Fibroblast of skin of abdomen (primary cell): ENCODE measurements at places on chromosomes 2 and 18.

GRCh38 chr2:8195784-8196183, 486.1 kb upstream of the ID2 start:
- DNase-seq: no peak

DNA sequence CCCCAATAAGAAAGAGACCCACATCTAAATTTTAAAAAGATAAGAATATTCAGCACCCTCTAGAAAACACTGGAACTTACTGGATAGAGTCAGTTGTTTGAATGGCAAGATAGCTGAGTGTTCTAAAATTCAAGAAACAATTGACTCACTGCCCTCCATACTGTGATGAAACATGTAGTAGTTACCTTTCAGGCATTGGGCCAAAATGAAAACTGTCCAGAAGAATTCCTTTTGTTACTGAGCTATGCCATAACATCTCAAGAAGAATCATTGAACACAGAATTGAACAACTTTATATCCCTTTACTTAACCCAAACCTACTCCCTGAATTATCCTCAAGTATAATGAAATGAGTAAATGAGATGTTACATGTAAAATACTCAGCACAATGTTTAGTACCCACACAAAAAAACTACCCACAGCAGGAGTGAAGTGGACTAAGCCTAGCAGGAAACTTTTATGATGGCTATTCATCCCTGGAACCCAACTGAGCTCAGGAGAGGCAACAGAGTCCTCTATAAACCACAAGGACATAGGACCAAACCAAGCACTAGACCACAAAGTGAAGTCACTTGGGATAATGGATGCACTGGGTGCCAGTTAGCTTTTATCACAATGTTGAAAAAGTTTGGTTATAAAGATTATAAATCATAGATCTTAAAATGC, 32.7 kb downstream of the RBM43 start:
- peak; percentile 8 for DNase-seq

- peak; percentile 53 for DNase-seq
Measured at GRCh38 chr2:216315802-216316603, 56.3 kb downstream of the MARCHF4 start.

- DNase-seq: no peak
Measured at GRCh38 chr2:28267282-28267681, 125.4 kb upstream of the FOSL2 start.

- peak; percentile 1 for DNase-seq
Measured at GRCh38 chr18:40642692-40643229, 1312.3 kb upstream of the PIK3C3 start.

DNA sequence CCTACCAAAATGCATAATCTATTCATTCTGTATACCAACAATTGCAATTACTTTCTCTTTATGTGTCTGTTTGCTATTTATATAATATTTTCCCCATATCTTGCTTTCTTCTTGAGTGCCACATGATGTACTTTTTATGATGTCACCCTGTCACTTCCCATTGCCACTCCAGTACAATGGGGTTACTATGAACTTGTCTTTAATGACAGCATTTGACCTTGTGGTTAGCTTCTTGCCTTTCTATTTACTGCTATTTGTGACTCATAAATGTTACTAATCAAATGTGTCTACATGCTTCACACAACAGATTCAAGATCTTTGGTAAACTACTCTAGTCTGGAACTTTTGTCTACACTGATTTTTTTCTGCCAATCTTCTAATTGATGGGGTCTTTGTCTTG, 486.3 kb downstream of the NR4A2 start:
- DNase-seq: no peak

- no peak for DNase-seq
Measured at GRCh38 chr2:160694631-160695030, 201.0 kb upstream of the RBMS1 start.

DNA sequence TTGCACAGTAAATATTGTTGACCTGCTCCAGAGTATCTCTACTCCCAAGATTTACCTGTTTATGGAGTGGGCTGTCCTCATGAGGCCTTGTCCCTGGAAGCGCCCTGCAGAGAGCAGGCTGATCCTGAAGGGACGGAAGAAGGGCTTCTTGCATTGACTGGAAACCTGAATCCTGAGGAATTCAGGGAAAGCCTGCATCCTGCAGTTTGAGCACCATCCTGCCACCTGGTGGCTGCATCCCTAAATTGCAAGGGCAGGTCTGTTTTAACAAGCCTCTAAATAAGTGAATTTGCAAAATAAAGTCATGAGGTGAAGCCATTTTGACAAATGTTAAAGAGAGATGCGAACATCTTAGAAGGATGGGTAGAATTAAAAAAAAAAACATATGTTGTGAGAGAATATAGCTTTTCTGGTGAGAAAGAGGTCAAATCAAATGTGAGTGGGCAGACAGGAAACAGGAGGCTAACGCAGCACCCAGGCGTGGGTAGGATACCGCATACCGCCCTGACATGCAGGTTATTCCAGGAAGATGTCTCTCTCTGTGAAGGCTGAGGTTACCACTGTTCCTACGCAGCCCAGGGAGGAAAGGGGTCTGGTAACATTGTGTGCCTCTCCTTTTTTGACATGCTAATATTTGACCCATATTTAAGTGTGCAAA, 754.9 kb downstream of the RNF144A start:
- peak; percentile 55 for DNase-seq

DNA sequence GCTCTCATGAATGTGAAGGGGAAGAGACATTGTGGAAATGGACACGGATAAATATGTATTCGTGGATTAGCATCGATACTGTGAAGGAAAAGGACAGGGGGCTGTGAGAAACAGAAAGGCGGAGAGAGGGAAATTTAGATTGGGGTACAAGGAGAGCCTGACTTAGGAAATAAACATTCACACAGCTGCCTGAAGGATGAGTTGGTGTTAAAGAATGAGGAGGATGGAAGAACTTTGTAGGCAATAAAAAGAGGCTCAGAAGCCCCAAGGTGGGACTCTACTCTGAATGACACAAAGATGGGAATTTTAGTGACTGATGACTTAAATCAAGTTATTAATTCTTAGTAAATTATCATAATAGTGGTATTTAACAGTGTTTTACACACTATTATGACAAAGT, 10.1 kb downstream of the MYO1B start:
- DNase-seq: peak; percentile 30

- DNase-seq: no peak
Measured at GRCh38 chr2:2839393-2839781, 508.3 kb upstream of the MYT1L start.

DNA sequence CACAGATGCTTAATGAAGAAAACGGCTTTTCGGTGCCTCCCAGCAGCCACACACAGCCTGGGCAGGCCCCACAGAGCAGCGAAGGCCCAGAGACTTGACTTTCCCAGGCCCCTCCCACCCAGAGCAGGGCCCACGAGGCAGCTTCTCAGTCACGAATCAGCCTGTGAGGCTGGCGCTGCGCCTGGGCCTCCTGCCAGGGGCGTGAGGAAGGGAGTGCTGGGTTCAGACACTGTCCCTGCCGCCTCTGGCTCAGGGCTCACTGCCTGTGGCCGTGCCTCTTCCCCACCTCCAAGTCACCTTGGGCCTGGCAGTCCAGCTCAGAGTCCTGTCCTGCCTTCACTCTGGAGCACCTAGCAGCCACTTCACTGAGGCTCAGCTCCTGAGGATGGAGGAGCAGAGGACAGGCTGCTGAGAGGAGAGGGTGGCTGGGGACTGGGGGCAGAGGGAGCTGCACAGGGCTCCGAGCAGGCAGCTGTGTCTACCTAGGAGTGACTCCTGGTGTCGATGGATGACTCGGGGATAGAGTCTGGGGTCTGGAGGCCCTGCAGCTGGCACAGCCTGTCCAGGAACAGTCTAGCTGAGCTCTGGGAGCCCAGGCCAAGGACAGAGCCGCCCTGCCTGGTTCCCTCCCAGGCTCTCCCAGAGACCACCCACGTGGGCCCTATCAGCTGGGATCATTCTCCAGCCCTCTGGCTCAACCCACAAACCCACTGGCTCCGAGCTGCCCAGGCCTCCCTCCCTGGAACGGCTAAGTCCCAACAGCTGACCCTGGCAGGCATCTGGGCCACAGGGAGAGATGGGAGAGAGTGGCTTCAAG, 36.4 kb upstream of the FOSL2 start:
- DNase-seq: peak; percentile 89

- DNase-seq: no peak
Measured at GRCh38 chr2:116879650-116880160, 934.8 kb upstream of the DDX18 start.

GRCh38 chr2:119700866-119701265, 21.9 kb downstream of the TMEM177 start:
- DNase-seq: no peak

GRCh38 chr2:154814856-154815255, 116.4 kb downstream of the KCNJ3 start:
- DNase-seq: no peak

- no peak for DNase-seq
Measured at GRCh38 chr2:189192766-189193165, 13.2 kb upstream of the COL5A2 start.

GRCh38 chr2:29382486-29382885, 267.3 kb downstream of the CLIP4 start:
- DNase-seq: peak; percentile 57

DNA sequence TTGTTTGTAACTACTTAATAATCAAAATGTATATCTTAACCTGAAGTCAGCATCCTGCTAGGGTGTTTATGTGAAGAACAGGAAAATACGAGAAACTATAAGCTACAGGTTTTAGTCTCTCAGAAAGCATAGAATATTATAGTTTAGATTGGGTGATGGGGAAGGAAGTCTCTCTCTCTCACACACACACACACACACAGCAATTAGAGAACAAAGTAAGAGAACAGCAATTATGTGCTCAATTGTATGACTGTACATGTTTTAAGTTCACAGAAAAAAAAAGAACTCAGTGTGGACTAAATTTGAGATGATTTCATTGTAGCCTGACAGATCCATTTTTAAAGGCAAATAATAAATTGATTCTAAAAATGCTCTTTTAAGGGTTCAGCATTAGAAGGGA, 94.3 kb upstream of the ZNF516 start:
- DNase-seq: no peak

DNA sequence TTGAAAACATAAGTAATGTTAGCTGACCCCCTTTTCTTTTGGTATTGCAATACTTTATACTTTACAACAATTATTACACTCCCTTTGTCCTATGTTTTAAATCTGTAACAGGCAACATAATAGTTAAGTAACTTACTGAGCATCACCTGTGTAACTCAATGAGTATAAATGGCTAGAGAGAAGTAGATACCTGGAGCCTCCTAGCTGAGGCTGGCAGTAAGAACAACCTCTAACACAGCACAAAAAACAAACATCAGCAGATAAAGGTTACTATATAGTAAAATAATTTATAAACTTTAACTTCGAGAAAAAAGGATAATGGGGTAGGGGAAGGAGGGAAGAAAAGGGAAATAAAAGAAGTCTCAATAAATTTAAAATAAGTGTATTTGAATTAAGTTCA, 73.1 kb upstream of the ST8SIA5 start:
- no peak for DNase-seq

- DNase-seq: no peak
Measured at GRCh38 chr18:4734021-4734420, 278.9 kb upstream of the DLGAP1 start.

DNA sequence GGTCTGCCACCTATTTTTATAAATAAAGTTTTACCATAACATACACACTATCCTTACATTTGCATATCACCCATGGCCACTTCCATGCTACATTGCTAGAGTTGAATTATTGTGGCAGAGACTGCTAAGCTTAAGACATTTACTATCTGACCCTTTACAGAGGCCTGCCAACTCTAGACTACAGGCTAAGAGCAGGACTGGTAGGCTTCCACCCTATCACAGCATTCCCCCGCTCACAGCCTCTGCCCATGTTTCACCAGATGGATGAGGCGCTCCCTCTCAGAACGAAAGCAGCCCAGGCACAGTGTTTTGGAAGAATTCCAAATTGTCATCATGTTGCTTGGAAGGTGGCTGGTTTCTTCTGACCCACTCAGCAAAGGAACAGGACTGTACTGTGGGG, 91.7 kb upstream of the SLC35G4 start:
- no peak for DNase-seq

DNA sequence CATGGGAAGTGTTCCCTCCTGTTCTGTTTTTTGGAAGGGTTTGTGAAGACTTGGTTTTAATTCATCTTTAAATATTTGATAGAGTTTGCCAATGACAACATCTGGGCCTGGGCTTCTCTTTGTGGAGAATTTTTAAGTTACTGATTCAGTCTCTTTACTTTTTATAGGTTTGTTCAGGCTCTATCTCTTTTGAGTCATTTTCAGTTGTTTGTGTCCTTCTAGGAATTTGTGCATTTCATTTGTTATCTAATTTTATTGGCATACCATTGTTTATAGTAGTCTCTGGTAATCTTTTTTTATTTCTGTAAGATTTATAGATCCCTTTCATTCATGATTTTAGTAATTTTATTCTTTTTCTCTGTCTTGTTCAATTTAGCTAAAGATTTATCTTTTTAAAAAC, 14.6 kb downstream of the SCLY start:
- no peak for DNase-seq

GRCh38 chr2:231390667-231391066, 4.8 kb upstream of the B3GNT7 start:
- no peak for DNase-seq

GRCh38 chr2:144533221-144533620, 13.3 kb upstream of the ZEB2 start:
- no peak for DNase-seq

GRCh38 chr2:189580658-189581353, at the start of gene SLC40A1:
Gene SLC40A1, minus strand, starts transcription at chr2:189580786. Its CDS starts 326 bp downstream, at chr2:189580460.
- peak; percentile 61 for DNase-seq

- DNase-seq: no peak
Measured at GRCh38 chr2:68537011-68537410, 69.6 kb downstream of the APLF start.

- no peak for DNase-seq
Measured at GRCh38 chr2:51263951-51264350, 232.0 kb upstream of the NRXN1 start.

DNA sequence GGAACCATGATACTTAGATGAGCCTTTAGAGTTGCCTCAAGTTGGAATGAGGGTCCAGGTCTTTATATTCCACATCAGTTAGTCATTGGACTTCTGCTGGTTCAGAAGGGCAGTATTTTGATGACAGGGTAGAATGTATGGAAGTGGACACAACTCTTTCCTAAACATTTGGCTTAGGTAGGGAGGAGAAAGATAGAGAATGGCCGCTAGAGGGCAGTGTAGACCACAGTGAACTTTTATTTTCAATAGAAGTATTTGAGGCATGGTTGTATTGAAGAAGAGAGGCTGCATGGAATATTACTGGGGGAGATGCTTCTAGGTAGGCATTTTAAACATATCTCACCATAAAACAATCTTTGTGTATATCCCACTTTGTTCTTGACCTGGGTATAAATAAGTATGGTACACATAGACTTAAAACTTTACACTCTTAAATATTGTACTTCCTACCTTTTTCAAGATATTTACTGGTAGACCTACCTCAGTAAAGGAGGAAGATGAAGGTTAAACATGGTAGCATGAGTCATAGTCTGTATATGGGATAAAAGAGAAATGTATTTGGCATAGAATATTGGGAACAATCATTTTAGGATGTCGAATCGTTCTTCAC, 497.6 kb upstream of the FAM98A start:
- DNase-seq: peak; percentile 69

GRCh38 chr18:49177071-49177470, 226.3 kb upstream of the SMAD7 start:
- DNase-seq: no peak

GRCh38 chr2:240397542-240397916, 37.9 kb upstream of the GPC1 start:
- no peak for DNase-seq
